Nasal cavity respiratory epithelium epithelial cell of viscerocranial mucosa (primary cell): ENCODE measurements at places on chromosomes 5 and 9. TPM values are rescaled to one million over a fixed set of nuclear protein-coding genes. Genes with fewer than 3 reads are reported as not detected.

The LCN15 gene
- total RNA-seq = not detected in 2 replicates

The MLANA gene
- total RNA-seq = not detected in 2 replicates

The PAPPA gene
- total RNA-seq = 0.68 and 13.1 TPM in 2 replicates

The NUTM2F gene
- not detected in 2 replicates for total RNA-seq

The COL23A1 gene
- under 0.01 and 1.2 TPM in 2 replicates for total RNA-seq
